ENCODE measurements at places on chromosomes 12 and 14. TPM values are rescaled to one million over a fixed set of nuclear protein-coding genes. Genes with fewer than 3 reads are reported as not detected.

- H3K36me3 ChIP-seq = no peaks in the 10 kb centered on the region
- peak; percentile 27 for DNase-seq
- H3K4me3 ChIP-seq = peak overlapping the region; percentile 69
- peaks cover 22% of the 10 kb centered on the region for H3K4me1 ChIP-seq
Measured at GRCh38 chr12:106248312-106248845, 559 bp upstream of the CKAP4 start.

DNA sequence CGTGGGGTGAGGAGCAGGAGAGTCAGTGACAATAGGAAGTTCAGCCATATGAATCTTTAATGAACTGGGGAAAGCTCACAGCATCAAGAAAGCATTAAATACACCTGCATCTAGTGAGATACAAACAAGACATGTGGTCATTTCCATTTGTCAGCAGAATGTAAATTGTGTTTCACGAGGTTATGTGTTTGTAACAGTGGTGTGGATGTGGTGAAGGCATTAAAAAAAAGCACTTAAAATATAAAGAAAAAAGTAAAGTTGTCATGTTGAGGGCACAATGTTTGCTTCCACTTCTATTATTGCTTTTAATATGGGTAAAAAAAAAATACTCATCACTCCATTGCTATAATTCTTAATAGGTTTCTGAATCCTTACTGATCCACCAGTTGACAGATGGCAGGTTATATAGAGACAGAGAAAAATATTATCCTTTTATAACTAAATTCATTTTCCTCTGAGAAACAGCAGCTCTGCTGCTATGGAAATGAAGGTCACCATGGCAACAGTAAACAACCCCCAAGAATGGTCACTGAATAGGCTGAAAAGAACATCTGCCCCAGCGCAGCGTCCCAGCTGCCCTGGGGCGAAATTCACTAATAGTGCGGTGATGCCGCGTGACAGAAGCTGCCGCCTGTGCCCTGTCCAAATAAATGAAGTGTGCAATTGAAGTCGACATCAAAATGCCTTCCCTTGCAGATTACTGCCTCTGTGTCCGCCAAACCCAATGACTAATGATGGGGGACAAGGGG is 226.1 kb downstream of the FOXN3 start:
- no peak overlapping the region for H3K27ac ChIP-seq
- DNase-seq = no peak
- no peaks in the 10 kb centered on the region for H3K27me3 ChIP-seq
- no peaks in the 10 kb centered on the region for H3K36me3 ChIP-seq
- H3K4me1 ChIP-seq = no peaks in the 10 kb centered on the region
- H3K4me3 ChIP-seq = no peak overlapping the region

DNA sequence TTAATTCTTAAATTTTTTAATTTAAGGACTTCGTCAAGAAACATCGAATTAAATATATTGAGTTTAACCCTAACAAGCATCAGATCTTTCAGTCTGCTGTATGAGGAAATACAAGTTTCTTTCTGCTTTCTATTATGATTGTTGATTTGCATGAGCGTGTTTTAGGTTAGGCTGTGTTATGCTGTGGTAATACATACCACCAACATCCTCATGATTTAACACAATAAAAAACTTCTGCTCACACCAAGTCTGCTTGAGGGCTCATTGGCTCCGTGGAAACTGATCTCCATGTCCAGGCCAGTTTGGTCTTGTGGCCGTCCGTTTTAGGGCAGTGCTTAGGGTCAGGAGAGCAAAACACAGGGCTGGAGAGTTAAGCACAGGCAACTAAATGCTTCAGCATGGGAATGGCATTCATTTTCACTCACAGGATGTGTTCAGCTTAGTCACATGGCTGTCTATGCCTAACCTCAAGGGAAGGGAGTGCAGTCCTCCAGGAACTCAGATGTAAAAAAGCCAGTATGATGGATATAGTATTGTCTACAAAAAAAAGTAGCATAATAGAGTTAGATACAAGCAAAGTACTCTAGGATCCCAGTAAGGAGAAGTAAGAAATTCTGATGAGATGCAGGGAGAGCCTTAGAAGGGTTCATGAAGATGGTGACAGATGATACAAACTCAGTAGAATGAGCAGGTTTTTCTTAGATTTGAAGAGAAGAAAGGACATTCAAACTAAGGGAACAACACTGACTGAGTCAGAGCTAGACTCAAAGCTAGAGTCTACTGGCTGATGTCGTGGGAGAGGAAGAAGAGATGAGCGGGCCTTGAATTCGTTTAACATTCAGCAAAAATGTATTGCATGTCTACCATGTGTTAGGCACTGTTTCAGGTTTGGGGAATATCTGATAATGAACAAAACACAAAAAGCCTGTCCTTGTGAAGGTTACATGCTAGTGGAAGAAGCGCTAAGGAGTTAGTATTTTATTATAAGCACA is 16.3 kb downstream of the MARK3 start:
- no peak overlapping the region for H3K4me3 ChIP-seq
- peaks cover 49% of the 10 kb centered on the region for H3K4me1 ChIP-seq
- no peaks in the 10 kb centered on the region for H3K36me3 ChIP-seq
- no peaks in the 10 kb centered on the region for H3K27me3 ChIP-seq
- no peak overlapping the region for H3K27ac ChIP-seq

- H3K27ac ChIP-seq = no peak overlapping the region
- no peak for DNase-seq
- H3K4me3 ChIP-seq = no peak overlapping the region
- no peaks in the 10 kb centered on the region for H3K27me3 ChIP-seq
- no peaks in the 10 kb centered on the region for H3K36me3 ChIP-seq
Measured at GRCh38 chr12:106098691-106099200, 40.0 kb downstream of the NUAK1 start.

Gene SLC25A47
- total RNA-seq = not detected

GRCh38 chr14:59601056-59601455 is 24.4 kb upstream of the CCDC175 start:
- no peaks in the 10 kb centered on the region for H3K36me3 ChIP-seq
- DNase-seq = no peak
- no peak overlapping the region for H3K4me3 ChIP-seq
- no peaks in the 10 kb centered on the region for H3K4me1 ChIP-seq

Gene SMIM10L1
- total RNA-seq = 7.8 TPM

DNA sequence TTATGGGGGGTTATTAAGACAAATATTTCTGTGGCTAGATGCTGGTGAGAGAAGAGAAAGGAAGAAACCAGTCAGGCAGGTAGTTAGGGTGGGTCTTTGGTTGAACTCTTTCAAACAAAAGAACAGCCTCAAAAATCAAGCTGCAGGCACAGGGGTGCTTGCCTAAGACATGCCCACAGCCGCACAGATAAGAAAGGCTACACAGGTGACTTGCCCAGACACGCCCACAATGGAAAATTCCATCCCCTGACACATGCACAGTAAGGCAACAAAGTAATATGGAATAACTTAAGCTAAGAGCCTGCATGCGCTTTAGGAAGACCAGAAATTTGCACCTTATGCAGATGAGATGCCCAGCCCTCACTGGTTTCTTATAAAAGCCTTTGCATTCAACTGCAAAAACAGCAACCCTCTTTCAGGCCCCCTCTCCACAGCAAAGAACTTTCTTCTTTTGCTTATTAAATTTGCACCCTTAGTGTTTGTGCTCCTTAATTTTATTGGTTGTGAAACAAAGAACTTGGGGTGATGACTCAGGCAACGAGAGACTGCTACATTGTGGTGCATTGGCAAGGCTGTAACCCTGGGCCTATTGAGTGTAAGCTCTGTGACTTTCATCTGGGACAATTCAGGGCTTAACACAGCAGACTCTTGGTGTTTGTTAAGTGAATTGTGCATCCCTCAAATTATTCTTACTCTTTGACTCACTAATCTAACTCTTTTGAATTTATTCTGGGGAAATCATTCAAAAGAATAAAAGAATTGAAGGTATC is 149.4 kb downstream of the RPAP3 start:
- no peak for DNase-seq
- H3K36me3 ChIP-seq = no peaks in the 10 kb centered on the region

- no peak overlapping the region for H3K4me3 ChIP-seq
- H3K27ac ChIP-seq = no peak overlapping the region
- DNase-seq = no peak
- H3K27me3 ChIP-seq = no peaks in the 10 kb centered on the region
- no peaks in the 10 kb centered on the region for H3K36me3 ChIP-seq
Measured at GRCh38 chr12:71556875-71557274, 106.8 kb downstream of the ZFC3H1 start.

GRCh38 chr12:107567876-107568619 is 117.6 kb upstream of the PWP1 start:
- no peaks in the 10 kb centered on the region for H3K27me3 ChIP-seq
- no peak for DNase-seq
- H3K27ac ChIP-seq = no peak overlapping the region
- no peaks in the 10 kb centered on the region for H3K4me1 ChIP-seq
- no peaks in the 10 kb centered on the region for H3K36me3 ChIP-seq
- H3K4me3 ChIP-seq = no peak overlapping the region

GRCh38 chr14:52078095-52078531 is 9.3 kb upstream of the NID2 start:
- no peak overlapping the region for H3K4me3 ChIP-seq
- no peaks in the 10 kb centered on the region for H3K27me3 ChIP-seq
- no peak overlapping the region for H3K27ac ChIP-seq
- H3K4me1 ChIP-seq = no peaks in the 10 kb centered on the region
- no peak for DNase-seq
- no peaks in the 10 kb centered on the region for H3K36me3 ChIP-seq

Gene SMCO2
- not detected for total RNA-seq

- H3K4me3 ChIP-seq = no peak overlapping the region
- H3K27ac ChIP-seq = no peak overlapping the region
- H3K36me3 ChIP-seq = no peaks in the 10 kb centered on the region
- no peaks in the 10 kb centered on the region for H3K27me3 ChIP-seq
Measured at GRCh38 chr12:98379106-98379505, 136.3 kb upstream of the TMPO start.

DNA sequence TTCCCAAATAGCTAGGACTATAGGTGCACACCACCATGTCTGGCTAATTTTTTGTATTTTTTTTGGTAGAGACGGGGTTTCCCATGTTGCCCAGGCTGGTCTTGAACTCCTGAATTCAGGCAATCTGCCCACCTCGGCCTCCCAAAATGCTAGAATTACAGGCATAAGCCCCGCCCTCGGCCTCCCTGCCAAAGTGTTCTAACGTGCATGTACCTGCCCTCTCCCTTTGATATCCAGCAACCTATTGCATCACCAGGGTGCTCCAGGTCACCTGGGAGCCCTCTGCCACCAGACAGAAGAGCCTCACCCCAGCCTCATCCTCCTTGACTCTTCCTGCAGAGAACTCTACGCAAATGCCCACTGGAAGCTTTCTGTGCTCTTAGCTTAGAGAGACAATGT is 2.2 kb upstream of the EML1 start:
- no peak overlapping the region for H3K4me3 ChIP-seq
- peaks cover 4% of the 10 kb centered on the region for H3K4me1 ChIP-seq
- no peak for DNase-seq
- no peak overlapping the region for H3K27ac ChIP-seq

DNA sequence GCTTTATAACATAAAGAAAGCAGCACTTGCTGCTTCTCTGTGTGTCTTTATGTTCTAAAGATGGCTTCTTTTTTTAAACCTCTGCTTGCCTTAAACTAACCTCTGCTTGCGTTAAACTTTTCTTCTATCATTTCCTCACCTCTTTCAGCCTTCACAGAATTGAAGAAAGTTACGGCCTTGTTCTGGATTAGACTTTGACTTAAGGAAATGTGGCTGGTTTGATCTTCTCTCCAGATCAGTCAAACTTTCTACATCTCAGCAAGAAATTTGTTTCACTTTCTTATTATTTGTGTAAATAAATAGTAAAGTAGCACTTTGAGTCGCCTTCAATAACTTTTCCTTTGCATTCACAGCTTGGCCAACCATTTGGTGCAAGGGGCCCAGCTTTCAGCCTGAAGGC is 64.2 kb downstream of the CMAS start:
- H3K27ac ChIP-seq = peak overlapping the region; percentile 29
- no peaks in the 10 kb centered on the region for H3K27me3 ChIP-seq
- no peak overlapping the region for H3K4me3 ChIP-seq
- H3K4me1 ChIP-seq = no peaks in the 10 kb centered on the region

Gene SERPINA1
- 300 TPM for total RNA-seq

Gene TMEM117
- total RNA-seq = 4.2 TPM

- no peak overlapping the region for H3K4me3 ChIP-seq
Measured at GRCh38 chr14:103101257-103101962, 6.9 kb downstream of the EXOC3L4 start.

GRCh38 chr12:26576266-26576665 is 256.7 kb downstream of the ITPR2 start:
- no peak for DNase-seq
- H3K36me3 ChIP-seq = no peaks in the 10 kb centered on the region
- H3K27ac ChIP-seq = no peak overlapping the region
- no peak overlapping the region for H3K4me3 ChIP-seq
- H3K4me1 ChIP-seq = peaks cover 4% of the 10 kb centered on the region
- no peaks in the 10 kb centered on the region for H3K27me3 ChIP-seq

- H3K27ac ChIP-seq = no peak overlapping the region
- H3K4me3 ChIP-seq = no peak overlapping the region
- no peak for DNase-seq
- H3K36me3 ChIP-seq = no peaks in the 10 kb centered on the region
- H3K4me1 ChIP-seq = no peaks in the 10 kb centered on the region
Measured at GRCh38 chr14:70000601-70001000, 121.4 kb downstream of the SMOC1 start.

DNA sequence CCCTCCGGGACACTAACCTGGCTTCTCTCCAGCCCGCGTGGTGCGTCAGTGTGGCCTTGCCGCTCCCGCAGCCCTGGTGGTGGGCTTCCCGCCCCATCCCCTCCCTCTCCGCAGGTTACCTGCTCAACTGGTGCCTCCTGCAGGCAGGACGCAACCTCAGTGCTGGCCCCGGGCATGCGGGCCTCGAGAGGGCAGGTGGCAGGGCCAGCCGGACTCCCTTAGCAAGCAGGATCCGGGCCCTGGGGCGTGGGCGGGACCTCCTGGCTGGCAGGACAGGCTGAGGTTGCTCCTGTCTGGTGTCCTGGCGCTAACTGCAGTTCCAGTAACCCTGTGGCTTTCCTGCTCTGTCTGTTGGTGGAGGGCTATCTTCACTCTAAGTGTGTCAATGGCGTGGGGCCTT is 8.6 kb upstream of the ADSS1 start:
- no peak overlapping the region for H3K4me3 ChIP-seq
- no peaks in the 10 kb centered on the region for H3K4me1 ChIP-seq
- no peak for DNase-seq

DNA sequence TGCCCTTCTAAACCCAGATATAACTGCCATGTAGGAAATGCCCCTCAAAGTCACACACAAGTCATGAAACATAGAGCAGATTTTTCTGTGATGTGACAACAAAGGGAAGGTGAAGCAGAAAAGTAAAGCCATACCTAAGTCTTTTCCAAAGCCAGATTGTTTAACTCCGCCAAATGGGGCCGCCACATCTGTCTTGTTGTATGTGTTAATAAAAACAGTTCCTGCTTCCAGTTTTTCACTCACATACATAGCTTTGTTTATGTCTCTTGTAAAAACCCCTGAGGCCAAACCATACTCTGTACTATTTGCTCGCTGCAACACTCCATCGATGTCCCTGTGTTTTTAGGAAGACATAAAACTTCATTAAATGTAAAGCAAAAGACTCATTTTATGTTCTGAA is 40.3 kb downstream of the NOPCHAP1 start:
- H3K4me1 ChIP-seq = no peaks in the 10 kb centered on the region
- H3K27me3 ChIP-seq = no peaks in the 10 kb centered on the region
- H3K36me3 ChIP-seq = no peaks in the 10 kb centered on the region
- H3K4me3 ChIP-seq = no peak overlapping the region

- DNase-seq = no peak
- no peak overlapping the region for H3K27ac ChIP-seq
- H3K27me3 ChIP-seq = no peaks in the 10 kb centered on the region
- H3K4me1 ChIP-seq = peaks cover 19% of the 10 kb centered on the region
- no peak overlapping the region for H3K4me3 ChIP-seq
Measured at GRCh38 chr12:10361622-10362021, 28.2 kb downstream of the KLRK1 start.

- no peak overlapping the region for H3K27ac ChIP-seq
- no peaks in the 10 kb centered on the region for H3K36me3 ChIP-seq
Measured at GRCh38 chr12:34598851-34599529, 576.7 kb downstream of the ALG10 start.
